ENCODE measurements at places on chromosomes 12 and 14. TPM values are rescaled to one million over a fixed set of nuclear protein-coding genes. Genes with fewer than 3 reads are reported as not detected.

The SALL2 gene
- 2.6 TPM for total RNA-seq

The SIX6 gene
- not detected for total RNA-seq

The RPL10L gene
- not detected for total RNA-seq

The DLGAP5 gene
- total RNA-seq, result 0.08 TPM

DNA sequence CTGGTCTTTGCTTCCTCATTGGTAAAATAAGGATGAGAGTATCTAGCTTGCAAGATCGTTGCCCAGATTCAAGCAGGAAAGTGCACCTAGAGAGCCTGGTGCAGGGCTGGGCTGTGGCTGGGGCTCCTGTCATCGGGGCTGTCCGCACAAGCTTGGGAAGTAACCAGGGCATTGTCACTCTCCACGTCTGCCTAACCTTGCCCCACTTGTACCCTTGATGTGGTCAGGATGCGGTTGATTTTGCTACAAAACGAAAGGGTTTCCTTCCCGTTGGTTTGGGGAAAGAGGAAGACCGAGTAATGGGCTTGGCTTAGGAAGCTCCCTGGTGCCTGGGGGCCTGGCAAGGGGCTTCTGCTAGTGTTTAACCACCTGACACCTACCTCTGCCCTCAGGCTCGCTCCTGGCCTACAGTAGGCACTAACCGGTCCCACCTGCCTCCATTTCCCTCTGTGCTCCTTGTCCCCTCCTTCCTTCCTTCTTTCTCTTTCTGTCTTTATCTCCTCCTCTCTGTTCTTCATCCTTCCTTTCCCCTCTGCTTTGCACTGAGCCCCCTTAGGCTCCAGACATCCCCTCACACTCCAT lies 21.8 kb downstream of the MVK start:
- DNase-seq, result no peak

DNA sequence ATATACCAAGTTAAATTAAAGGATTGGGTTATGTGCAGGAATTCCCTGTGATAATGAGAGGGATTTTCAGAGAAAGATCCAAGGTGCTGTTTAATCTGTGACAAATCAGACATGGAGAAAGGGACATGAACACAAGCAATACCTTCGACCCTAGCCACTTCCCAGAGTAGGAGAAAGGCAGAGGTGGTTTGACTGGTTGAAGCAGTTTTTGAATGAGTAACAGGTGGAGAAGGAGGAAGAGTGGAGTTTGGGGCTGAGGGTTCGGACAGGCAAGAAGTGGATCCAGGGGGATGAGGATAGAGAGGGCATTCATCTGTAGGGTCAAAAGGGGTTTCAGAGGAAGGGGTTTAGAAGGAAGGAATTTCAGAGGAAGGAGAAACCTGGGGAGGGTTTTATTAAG lies 27.4 kb upstream of the A2M start:
- no peak for DNase-seq

GRCh38 chr12:82593901-82594396 lies 92.8 kb upstream of the TMTC2 start:
- DNase-seq, result no peak

DNA sequence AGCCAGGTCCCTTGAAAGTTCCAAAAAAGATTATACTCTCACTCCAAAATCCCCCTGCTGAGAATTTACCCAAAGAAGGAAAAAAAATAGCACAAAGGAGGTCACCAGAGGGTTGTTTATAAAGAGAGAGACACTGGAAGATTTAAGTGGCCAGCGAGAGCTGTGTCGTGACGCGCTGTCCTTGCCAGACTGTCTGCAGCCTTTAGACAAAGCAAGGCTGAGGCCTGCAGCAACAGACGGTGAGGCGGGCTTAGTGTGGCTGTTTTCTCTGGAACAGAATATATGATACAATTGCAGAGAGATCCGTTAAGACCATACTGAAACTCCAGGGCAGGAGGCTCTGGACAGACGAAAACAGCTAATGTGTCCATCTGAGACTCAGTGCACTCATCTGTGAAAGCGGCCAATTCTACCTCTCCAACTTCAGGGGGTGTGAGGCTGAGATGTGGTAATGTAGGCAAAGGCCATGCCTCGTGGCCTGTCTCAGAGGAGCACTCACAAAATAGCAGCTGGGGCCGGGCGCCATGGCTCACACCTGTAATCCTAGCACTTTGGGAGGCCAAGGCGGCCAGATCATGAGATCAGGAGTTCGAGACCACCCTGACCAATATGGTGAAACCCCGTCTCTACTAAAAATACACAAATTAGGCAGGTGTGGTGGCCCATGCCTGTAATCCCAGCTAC lies 36.2 kb downstream of the ANAPC7 start:
- DNase-seq, result peak; percentile 57

GRCh38 chr12:44224399-44225148 lies 388.7 kb downstream of the TMEM117 start:
- DNase-seq, result no peak

GRCh38 chr12:54585243-54585642 lies 3.2 kb downstream of the PPP1R1A start:
- DNase-seq, result no peak

DNA sequence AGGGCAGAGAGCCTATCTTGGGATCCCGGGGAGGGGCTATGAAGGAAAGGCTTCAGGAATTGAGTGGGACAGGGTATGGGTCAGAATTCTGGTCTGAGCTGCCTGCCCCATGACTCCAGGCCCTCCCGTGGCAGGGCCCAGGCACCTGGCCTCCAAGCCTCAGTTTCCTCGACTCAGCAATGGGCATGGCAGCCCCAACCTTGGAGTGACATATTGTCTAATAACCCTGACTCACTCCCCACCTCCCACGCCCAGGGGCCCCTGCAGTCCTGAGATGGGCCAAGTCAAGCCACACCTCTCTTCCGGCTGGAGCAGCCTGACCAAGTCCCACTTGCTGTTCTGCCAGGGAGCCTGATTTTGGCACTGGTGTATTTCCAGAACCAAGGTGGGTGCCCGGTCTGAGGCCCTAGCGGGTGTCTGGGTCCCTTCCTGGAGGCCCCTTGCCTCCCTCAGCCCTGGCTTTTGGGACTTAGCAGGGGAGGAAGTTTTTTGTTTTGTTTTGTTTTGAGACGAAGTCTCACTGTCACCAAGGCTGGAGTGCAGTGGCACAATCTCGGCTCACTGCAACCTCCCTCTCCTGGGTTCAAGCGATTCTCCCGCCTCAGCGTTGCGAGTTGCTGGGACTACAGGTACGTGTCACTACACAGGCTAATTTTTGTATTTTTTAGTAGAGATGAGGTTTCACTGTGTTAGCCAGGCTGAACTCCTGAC lies 40.3 kb upstream of the RCOR1 start:
- no peak for DNase-seq

DNA sequence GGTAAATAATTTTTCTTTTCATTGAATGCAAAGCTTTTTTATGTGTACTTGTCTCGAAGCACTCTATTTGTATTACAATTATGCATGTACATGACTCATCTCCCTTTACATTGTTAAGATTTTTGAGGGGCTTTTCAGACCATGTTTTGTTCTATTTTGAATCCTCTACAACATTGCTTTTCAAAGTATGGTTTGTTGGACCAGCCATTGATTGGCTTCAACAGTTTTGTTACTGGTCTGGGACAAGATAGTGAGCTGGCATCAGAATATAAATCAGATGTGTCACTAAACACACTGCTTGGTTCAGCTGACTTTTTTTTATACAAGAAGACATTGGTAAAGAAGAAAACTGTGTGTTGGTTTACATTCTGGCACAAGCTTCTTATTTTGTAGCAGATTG lies 122.3 kb downstream of the MON2 start:
- no peak for DNase-seq

DNA sequence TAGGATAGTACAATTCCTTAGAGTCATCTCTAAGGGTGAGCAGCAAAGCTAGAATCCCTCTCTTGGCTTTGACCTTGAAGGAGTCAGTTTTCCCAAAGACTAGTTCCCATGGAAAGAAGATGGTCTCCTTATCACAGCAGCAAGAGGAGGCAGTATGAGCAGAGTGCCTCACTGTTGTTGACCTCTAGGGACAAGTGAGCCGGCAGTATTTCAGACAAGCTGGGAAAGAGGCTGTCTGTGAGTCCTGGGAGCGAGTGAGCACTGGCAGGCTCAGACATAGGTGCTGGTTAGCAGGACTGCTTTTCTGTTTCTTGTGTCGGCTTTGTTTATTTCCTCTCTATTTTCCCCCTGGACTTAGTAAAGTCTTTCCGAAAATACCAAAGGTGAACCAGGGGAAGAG lies 60.7 kb downstream of the NTF3 start:
- DNase-seq, result no peak

DNA sequence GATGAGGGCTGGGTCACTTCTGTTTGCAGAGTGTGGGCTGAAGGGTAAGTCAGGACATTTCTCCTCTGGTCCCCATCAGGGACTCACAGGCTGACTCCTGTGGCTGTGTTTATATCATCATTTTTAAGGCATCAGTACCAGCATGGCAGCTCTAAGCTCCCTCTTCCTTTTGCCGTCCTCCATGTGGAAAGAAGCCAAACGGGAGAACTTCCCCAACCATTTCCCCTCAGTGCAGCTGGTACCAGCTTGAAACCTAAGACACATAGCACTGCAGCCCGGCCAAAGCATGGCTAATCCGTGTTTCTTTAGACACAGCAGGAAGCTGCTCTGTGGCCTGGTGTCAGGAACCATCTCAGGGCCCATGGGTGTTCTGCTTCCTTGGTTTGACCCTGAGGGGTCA lies 31.9 kb upstream of the ATP2A2 start:
- no peak for DNase-seq

DNA sequence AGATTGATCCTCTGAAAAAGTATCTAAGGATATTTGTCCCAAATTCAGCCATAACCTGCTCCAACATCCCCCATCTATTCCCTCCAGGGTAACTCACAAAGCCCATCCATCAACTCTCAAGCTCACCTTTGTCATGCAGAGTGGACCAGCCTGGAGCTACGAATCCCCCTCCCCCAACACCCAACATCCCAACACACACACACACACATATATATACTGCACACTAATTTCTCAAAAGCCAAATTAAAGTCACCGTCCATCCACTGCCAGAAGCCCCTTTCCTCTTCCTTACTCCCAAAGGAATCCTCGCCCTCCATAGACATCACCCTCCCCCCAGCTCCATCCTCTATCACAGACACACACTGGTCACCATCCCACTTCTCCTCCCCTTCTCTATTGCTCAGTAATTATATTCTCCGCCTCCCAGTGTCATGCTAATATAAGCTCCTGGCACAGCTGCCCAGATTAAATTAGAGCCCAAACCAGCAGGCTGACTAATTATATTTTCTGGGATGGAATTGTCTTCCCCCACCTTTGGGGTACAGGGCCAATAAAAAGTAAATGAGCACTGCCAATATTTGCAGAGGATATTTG lies 13.5 kb upstream of the TESPA1 start:
- DNase-seq, result no peak

DNA sequence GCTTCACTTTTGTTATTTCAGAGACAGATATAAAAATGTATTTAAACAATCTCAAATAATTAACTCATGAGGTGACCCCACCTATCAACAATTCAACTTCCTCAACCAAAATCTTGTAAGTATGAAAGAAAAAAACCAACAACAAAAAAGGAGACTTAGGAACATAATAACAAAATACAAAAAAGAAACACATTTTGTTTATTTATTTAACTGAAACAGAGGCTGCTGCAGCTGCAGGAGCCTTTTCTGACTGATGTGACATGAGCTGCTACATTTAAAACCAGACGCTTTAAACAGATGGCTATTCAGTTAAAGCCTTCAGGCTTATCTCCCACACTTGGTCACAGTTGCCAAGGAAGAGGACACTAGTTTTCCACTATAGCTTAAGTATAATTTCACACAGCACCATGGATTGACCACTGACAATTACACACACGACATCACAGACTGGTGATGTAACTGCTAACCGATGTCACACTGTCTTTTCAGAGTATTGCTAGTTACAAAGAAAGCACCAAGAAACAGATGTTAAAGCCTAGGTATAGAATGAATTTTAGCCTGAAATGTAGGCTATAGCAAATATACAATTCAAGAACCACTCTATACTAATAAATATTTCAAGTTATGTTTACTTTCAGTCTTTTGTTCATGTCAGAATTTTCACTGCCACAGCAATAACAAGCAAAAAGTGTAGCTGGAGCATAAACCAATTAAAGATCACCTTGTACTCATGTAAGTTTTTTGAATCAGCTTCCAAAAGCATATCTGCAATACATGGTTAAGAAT lies 113.0 kb downstream of the MED13L start:
- no peak for DNase-seq

GRCh38 chr12:68458866-68459265 lies 126.7 kb upstream of the MDM1 start:
- no peak for DNase-seq

- no peak for DNase-seq
Measured at GRCh38 chr12:80778005-80778541, 61.4 kb downstream of the MYF5 start.

DNA sequence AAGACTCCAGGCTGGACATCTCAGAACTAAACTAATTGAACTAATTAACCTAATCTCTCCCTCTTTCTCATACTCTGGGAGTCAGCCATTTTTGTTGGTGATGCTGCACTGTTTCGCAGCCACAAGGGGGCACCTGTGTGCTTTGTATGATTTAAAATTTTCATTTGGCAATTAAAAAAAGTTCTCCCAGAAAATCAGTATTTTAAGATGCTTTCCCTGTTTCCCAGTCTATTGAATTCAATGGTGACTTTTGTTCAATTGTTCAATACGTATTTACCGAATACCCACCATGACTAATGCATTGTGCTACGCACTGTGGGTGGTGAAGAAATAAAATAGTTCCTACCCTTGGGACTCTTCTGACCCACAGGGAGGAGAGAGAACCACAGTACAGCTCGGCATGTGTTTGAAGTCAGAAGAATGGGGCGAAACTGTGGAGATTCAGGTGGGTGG lies 63.7 kb downstream of the ZNF664 start:
- DNase-seq, result no peak

- DNase-seq, result no peak
Measured at GRCh38 chr12:23742574-23742973, 206.9 kb downstream of the SOX5 start.

- no peak for DNase-seq
Measured at GRCh38 chr12:132600048-132601032, 10.0 kb downstream of the LRCOL1 start.

DNA sequence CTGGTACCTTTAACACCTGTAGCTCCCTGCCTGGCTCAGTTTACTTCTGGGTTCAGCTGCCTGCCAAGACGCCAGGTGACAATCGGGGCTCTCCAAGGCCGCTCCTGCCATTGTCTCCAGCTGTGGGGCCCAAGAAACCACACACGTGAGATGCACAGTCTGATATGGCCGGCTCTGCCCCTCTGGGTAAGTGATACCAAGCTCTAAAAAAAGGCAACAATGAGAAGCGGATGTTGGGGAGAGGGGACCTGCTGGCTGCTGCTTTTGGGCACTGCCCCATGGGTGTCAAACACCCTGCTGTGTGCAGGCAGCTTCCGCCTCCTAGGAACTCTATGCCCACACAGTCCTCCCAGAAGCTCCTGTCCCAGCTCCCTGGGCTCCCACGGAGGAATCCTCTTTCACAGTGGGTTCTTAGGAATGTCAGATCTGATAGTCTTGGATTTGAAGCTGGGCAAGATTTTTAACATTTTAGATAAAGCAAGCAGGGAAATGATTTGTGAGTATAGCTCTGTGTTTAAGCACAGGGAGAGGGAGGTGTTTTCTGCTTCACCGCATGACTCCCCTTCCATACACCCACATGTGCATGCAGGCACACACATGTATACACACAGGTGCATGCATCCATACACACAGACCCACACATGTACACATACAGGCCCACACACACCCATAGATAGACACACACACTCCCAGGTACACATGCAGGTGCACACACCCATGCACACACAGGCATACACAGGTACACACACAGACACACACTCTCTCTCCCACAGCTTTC lies 1135.8 kb downstream of the BCL11B start:
- no peak for DNase-seq

Data from cardiac septum (tissue), 1 donor.